ENCODE measurements at places on chromosomes 4 and X.

- no peak for DNase-seq
Measured at GRCh38 chrX:71367396-71367795, 1.2 kb downstream of the TAF1 start.

DNA sequence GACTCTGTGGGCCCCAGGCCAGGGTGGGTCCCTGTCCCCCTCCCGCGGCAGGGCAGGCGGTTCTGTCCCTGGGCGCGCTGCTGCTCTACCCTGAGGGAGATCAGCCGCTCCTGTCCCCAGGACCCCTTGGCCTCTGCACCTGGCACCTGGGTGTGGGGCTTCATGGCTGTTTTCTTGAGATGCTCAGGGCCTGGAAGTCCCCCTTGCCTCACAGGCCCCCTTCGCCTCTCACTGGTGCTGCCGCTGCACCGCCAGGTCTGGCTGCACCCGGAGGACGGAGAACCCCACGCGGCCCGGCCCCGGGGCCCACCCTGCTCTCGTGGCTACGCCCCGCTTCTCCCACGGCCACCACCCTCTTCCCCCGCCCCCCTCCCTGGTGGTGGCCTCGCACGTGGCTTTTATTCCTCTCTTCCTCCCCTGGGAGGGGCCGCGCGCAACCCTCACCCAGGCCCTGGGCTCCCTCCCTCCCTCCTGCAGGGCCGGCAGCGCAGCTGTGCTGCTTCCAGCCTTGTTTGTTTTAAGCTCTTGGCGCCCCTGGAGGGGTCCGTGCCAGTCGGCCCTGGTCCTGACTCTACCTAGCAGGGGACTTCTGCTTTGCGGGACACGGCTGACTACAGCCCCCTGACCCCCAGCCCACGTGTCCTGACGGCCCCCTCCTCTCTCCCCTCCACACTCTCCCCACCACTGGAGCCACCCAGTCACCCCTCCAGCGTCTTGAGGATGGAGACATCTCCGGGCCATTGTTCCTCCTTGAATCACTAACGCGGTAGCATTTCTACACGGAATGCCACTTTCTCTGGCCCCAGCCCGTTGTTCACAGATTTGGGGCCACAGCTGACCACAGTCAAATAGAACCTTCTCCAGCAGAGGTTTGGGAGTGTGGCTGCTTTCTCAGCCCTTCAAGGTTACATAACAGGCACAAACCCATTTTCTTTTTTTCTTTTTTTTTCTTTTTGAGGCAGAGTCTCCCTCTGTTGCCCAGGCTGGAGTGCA is 20.6 kb upstream of the CLDN24 start:
- DNase-seq: no peak

- no peak for DNase-seq
Measured at GRCh38 chr4:77624213-77624612, 18.6 kb downstream of the CXCL13 start.

- no peak for DNase-seq
Measured at GRCh38 chrX:38871129-38872029, 70.1 kb downstream of the MID1IP1 start.

DNA sequence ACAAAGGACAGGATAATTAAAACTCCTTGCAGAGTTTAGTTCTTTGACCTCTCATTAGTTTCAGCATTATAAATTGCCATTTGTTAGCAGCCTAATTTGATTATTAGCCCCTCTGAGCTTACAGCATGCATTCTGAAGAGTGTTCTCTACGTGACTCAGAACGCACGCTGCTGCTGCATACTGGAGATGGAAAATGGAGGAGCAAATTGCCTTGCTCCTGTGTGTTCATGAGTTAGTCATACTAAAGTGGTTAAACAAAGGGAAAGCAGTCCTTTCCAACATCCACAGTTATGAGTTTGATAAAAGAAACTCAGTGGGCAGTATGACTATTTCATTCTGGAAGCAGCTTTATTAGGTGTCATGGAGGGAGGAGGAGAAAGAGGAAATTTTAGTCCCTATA is 922.5 kb downstream of the RPA4 start:
- no peak for DNase-seq

GRCh38 chrX:17098516-17099247 is 152.2 kb downstream of the REPS2 start:
- DNase-seq: no peak

- DNase-seq: no peak
Measured at GRCh38 chrX:76850851-76851250, 423.3 kb downstream of the MAGEE1 start.

Data from activated T-helper 1 cell treated with anti-CD3 and anti-CD28 coated beads, Interleukin-12 subunit alpha, Interleukin-12 subunit beta, Interleukin-2, Interleukin-4 antibody, amounts not matched to agents 30 ng/mL and 10 ng/mL and 1 ng/mL, durations not matched to agents 14 hours and 24 hours and 36 hours (primary cell).